ENCODE measurements at places on chromosomes 2 and 18.

DNA sequence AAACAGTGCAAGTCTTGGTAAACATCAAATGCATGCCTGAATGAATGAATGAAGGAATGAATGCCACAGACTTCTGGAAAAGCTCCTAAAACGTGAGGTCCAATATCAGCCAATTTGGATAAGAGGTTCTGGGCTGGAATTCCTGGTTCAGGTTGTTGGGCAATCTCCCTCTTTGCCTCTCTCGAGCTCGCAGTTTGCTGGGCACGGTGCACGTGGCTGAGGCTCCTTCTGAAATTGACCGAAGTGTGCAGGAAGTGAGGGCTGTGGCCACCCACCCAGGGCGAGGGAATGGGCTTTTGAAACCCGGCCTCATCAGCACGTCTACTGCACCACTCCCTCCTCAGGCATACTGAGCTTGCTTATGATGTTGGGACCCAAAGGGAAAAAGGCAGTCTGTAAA is 288.8 kb upstream of the HS6ST1 start:
- no peak for DNase-seq

DNA sequence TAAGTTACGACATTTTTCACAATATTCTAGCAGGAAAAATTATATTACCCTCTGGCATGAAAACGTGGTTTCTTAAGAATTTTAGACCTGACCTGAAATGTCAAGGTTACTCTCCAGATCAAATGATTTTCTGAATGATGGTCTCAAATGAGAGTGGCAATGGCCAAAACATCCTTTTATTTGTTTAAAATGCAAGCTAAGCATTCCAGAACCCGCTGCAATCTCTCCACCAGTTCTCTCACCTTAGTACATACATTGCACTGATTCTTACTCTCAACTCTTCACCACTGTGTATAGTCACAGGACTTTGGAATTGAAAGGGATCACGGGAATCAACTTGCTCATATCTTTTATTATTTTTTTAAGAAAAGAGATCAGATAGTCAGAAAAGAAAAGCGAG is 391.6 kb upstream of the LRATD1 start:
- no peak for DNase-seq

DNA sequence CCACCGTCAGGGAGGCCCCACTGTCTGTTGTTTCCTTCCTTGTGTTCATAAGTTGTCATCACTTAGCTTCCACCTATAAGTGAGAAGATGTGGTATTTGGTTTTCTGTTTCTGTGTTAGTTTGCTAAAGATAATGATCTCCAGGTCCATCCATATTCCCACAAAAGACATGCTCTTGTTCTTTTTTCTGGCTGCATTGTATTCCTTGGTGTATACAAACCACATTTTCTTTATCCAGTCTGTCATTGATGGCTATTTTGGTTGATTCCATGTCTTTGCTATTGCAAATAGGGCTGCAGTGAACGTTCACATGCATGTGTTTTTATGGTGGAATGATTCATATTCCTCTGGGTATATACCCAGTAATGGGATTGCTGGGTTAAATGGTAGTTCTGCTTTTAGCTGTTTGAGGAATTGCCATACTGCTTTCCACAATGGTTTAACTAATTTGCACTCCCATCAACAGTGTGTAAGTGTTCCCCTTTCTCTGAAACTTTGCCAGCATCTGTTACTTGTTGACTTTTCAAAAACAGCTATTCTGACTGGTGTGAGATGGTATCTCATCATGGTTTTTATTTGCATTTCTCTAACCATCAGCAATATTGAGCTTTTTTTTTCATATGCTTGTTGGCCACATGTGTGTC is 156.6 kb upstream of the NOSTRIN start:
- DNase-seq: no peak

- DNase-seq: peak; percentile 12
Measured at GRCh38 chr18:52409727-52410126, 69.7 kb downstream of the DCC start.

DNA sequence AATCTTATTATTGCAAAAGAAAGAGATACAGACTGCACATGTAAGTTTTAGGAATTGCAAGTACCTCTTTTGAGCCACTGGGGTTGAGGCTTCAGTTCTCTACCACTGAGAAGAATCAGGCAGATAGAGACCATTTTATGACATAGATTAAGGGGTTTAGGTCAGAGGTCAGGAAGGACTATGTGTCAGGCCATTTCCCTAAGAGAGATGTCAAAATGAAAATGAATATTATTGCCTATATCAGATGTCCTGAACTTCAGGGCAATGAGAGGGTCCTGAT is 113.7 kb downstream of the GATA6 start:
- no peak for DNase-seq

- no peak for DNase-seq
Measured at GRCh38 chr2:233009661-233010060, 3.4 kb downstream of the NGEF start.

DNA sequence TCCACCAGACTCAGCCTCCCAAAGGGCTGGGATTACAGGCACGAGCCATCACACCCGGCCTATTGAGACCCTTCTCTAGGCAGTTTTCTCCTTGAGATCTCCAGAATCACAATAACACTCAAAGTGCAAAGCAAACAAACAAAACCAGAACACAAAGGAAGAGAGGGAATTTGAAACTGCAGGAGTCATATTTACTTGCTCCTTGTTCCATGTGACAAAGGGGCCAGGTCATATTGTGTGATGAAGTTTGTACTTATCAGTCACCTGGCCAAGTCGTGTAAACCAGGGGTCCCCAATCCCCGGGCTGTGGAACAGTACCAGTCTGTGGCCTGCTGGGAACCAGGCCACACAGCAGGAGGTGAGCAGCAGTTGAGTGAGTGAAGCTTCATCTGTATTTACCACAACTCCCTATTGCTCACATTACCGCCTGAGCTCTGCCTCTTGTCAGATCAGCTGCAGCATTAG is 26.5 kb downstream of the SCYGR8 start:
- no peak for DNase-seq

- no peak for DNase-seq
Measured at GRCh38 chr2:134491771-134492441, 226.9 kb downstream of the TMEM163 start.

DNA sequence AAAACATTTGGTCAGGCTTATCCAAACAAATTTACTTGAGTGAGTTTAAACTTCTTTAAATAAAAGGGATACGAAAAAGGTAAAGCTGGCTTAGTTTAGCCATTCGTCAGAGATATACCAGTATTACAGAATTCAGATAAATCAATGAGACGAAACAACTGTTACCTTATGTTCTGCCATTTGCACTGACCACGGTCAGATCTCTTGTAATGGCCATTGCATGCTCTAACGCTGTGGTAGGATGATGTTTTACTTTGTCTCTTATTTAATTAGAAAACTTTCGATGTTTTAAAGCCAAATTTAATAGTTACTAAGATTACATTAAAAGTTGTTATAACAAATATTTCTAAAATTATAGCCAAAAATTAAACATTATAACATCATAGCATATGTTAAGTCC is 1.5 kb downstream of the C18orf54 start:
- DNase-seq: no peak

DNA sequence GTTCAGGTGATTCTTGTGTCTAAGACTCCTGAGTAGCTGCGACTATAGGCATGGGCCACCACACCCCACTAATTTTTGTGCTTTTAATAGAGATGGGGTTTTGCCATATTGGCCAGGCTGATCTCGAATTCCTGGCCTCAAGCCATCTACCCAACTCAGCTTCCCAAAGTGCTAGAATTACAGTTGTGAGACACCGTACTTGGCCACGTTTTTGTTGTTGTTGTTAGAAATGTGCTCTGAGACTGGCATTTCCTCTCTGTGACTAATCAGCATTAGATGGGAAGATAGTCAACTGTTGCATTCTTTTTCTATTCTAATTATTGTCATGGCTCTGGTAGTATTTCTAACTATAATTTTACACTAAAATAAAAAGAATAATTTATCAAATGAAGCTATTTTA is 191.7 kb downstream of the CAMKMT start:
- no peak for DNase-seq

- DNase-seq: no peak
Measured at GRCh38 chr2:218999881-219000568, 6.8 kb upstream of the CRYBA2 start.

GRCh38 chr2:233063269-233063975 is 3.3 kb downstream of the INPP5D start:
- no peak for DNase-seq

- no peak for DNase-seq
Measured at GRCh38 chr2:224377751-224378700, 23.9 kb downstream of the FAM124B start.

GRCh38 chr2:28395334-28396061 is 2.8 kb downstream of the FOSL2 start:
- no peak for DNase-seq

- DNase-seq: no peak
Measured at GRCh38 chr2:52463457-52463856, 1304.1 kb upstream of the CHAC2 start.

DNA sequence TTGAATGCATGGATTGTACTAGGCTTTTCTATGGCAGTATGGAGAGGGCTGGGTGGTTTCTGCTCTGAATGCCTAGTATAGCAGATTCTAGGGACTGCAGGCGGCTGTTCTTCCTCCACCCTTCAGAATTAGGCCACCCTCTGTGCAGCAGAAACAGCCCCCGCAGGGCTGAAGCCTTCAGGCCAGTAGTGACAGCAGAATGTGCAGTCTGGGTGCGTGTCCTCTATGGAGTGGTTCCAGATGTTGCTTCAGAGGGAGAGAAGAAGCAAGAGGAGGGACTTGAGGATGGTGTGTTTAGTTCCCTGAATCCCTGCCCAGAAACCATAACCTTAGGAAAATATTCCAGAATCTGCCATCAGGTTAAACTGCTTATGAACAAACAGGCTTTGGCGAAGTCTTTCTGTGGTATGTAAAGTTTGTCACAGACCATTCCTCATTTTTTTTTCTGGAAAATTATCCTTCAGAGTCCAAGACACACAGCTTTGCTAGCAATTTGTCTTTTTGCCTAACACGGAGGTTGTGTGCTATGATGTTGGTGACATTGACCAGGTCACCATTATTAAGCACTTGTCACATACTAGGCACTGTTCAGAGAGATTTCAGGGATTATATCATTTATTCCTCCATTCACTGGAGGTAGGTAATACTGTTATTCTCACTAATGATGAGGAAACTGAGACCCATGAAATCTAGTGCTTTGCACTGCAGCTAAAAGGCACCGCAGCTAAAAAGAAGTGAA is 21.1 kb downstream of the CASP10 start:
- no peak for DNase-seq

- no peak for DNase-seq
Measured at GRCh38 chr2:28613186-28613585, 117.3 kb downstream of the PLB1 start.

DNA sequence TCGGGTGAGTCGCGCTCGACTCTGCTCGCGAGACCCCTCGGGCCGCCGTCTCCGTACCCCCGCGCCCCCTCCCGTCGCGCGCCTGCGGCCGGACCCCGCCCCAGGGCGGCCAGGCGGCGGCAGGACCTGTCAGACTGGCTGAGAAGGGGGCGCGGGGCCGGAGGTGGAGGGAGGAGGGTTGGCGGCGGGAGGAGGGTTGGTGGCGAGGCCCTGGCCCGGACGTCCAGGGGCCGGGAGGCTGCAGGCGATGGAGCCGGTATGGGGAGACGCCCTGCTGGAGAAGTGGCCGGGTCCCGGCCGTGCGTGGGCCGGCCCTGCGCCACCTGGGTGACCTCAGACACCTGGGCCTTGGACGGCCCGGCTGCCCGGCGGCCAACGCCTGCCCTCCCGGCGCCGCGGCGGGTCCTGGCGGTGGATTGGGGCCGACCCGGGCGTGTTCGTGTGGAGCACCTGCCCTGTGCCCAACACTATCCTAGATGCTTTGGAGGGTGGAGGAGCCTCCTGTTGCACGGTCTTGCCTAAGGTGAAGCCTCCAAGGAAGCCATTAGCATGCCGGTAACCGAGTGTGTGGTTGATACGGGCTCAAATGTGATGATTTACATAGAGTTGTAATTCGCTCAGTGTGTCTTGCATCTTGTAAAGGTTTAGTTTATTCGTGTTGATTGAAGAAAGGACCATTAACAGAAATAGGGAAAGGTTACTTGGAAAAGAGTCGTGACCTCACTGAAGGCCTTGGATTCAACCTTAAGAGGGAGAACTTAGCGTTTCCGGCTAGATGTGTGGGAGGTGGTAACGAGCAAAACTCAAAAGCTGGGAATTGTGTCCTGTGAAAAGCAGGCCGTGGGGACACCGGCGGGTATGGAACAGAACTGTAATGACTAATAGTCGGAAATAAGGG is 550 bp downstream of the MYL12B start:
- DNase-seq: no peak

DNA sequence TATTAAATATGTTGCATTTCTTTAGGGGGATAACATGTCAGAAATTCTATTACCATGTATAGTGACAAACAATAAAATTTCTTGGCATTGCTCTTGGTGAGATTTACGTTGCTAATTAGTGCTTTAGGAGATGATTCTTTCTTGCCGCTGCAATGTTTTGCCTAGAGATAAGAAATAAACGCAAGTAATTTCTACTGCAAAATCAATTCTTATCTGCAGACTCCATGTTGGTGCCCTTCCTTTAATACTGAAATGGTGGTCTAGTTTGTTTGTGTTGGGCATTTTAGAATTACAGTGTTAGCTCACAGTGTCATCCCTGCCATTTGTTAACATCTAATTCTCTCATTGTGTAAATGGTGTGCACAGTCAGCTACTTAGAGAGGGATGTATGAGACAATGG is 34.6 kb downstream of the ASXL3 start:
- no peak for DNase-seq

GRCh38 chr18:43827311-43827710 is 550.0 kb upstream of the SYT4 start:
- no peak for DNase-seq

DNA sequence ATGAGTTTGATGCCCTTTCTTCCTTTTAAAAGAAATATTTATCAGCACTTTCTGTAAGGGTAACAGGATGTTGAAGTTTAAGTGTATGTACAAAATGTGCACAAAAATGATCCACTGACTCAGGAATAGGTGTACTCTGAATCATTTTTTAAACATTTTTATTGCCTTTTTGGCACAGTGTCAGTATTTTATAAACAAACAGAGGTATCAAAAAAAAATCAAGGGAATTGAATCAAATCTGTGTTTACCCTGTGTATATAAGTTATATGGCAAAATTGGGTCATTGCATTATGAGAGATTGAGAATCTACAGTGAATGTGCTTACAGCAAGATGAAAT is 513.9 kb upstream of the NETO1 start:
- no peak for DNase-seq

DNA sequence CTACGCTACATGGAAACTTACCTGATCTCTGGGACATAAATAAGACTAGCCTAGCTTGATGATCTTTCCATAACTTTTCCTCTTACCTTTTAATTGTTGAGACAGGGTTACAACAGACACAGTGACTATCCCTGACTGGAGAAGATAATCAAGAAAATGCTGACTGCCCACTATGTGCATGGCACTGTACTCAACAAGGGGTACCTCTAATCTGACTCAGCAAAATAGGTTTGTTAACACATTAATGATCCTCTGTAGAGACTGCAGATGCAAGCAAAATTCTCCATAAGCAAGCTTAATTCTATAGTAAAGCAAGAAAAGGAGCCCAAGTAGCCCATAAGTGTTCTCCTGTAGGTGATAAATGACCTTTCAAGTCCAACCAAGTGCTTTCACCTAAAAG is 25.5 kb downstream of the ACVR1C start:
- no peak for DNase-seq

Measured in GM12891 (cell line).